Activated CD4-positive, alpha-beta T cell treated with anti-CD3 and anti-CD28 coated beads for 48 hours (primary cell): ENCODE measurements at places on chromosomes 13 and 19.

DNA sequence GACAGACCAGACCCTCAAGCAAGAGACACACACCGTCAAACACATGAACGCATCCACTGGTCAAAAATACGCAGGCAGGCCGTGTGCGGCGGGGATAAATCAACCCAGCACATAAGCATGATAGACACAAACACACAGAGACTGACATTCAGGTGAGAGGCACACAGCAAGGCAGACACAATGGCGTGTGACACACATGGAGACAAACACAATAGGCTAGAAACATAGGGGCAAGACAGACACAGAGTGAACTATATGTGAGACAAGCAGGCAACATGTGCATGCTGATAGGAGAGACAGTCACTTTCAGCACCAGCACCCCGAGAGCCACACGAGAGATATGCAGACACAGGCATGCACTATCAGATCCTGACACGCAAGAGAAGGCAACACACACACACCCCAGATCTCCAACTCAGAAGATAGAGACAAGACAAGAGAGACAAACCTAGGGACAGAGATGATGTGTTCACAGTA lies 6.9 kb upstream of the JUNB start:
- no peak for DNase-seq

GRCh38 chr19:41934849-41935374 lies 6.7 kb upstream of the ERFL start:
- DNase-seq: peak; percentile 81

DNA sequence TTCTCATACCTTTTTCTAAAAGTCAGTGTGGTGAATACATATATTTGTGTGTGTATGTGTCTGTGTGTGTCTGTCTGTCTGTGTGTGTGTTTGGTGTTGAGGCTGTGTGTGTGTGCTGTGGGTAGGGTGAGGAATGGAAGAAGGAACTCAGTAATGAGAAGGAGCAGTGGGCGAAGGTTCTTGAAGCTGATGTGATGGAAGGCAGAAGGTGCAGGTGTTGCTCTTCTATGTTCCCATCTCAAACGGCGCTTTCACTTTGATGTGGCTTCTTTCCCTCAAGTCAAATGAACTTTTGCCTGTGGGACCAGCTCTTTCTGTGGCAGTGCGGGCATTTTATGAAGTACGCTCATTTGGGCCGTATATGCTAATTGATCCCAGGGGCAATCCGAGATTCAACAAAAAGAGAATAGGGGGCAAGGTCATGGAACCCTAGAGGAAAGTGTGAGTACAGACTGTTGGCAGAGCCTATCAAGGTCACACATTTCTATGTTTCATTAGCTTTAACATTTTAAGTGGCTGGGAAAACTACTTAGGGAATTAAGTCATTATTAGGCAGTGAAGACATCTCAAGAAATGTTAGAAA lies 15.2 kb downstream of the BIVM start:
- no peak for DNase-seq

GRCh38 chr19:447816-448560 lies 12.8 kb downstream of the SHC2 start:
- DNase-seq: no peak

GRCh38 chr19:48351341-48351752 lies 12.4 kb downstream of the TMEM143 start:
- DNase-seq: peak; percentile 92

- no peak for DNase-seq
These were observed 297.4 kb downstream of the DCLK1 start for GRCh38 chr13:35833608-35834275.

GRCh38 chr19:8221161-8221560 lies 12.0 kb downstream of the CERS4 start:
- DNase-seq: no peak

DNA sequence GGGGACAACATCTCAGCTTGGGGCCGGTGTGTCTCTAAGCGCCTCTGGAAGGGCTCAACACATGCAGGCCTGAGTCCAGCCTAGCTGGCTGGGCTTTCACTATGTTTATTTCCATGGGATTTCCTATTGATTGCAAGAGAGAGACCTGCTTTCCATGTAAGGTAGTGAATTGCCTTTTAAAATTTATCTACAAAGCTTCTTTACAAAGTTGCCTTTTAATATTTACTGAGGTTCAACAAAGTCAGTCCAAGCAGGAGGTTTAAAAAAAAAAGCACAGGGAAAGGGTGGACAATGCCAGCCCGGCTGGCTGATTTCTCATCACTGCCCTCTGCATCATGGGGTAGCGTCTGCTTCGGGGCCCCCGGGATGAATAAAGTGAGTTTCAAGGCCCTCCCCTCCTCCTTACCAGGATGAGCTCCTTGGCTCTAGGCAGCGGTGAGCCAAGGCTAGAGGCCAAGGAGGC lies 15.8 kb downstream of the TLE2 start:
- DNase-seq: no peak

GRCh38 chr19:40413291-40413845 lies at the start of gene PRX:
PRX (minus strand) TSS chr19:40413378; CDS start chr19:40407932, 5,446 bp downstream.
- no peak for DNase-seq

DNA sequence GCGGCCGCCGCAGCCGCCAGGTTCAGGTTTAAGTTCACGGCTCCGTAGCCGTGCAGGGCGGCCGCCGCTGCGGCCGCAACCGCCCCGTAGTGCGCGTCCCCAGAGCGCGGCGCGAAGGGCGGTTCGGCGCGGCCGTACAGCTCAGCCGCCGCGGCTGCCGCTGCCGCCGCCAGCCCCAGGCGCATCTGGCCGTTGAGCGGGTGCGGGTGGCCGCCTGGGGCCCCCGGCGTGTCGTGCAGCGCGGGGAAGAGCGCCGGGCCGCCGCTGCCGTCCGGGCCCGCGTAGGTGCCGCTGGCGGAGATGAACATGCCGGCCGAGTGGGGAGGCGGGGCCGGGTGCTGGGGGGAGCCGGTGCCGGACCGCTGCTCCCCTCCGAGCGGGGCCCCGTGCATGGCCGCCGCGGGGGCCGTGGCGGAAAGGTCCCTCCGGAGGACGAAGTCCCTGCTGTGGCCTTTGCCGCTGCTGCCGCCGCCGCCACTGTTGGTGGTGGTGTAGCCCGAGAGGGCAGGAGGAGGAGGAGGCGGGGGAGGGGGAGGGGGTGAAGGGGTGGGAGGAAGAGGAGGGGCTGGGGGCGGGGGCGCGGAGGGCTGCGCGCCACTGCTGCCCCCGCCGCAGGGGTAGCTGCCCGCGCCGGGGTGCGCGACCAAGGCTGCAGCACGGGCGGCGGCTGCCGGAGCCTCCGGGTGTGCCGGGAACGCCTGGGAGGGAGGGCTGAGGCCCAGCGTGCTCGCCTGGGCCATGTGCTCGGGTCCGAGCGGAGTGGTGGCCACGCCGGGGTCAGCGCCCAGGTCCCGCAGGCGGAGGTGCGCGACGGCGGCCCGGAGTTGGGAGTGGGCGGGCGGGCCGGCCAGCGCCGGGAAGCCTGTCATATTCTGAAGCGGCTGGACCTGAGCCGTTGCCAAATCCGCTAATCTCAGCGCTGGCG lies 654 bp downstream of the ZIC5 start:
- no peak for DNase-seq

- DNase-seq: no peak
These were observed 104.3 kb downstream of the KCNRG start for GRCh38 chr13:50119591-50119990.

GRCh38 chr19:42466521-42467182 lies 23.9 kb upstream of the CXCL17 start:
- DNase-seq: no peak
